HFF-Myc (cell line): ENCODE measurements at places on chromosomes 5 and 9.

DNA sequence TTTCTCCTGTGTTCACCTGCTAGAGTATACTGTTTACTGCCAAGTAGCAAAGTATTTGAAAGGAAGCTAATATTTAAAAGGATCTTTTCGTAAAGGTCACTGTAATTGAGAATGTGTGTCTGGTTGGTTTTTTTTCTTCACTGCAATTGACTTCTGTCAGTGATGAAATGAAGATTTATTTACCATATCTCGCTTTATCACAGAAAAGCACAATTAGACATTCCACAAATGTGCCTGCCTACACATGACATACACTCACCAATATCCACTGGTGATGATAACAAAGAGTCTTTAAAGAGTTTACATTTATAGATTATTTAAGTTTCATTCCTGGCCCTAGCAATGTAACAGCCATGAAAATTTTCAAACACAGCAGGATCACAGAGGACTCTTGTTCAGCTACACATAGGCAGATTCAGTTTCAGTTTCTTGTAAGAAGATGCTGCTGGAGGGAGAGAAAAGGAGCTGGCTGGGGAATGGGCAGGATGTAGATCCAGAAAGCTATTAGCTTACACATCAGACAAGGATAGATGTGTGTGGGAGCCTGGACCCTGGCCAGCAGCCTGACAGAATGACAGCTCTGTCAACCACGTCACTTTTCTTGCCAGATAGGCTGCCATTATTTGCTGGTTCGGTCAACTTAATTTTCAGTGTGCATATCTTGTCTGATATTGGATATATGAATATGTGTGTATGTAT, 104.0 kb downstream of the GDNF start:
- no peak for DNase-seq

- no peak for DNase-seq
Measured at GRCh38 chr5:43421450-43422133, 9.4 kb upstream of the CCL28 start.

GRCh38 chr5:65059681-65060598, 291.2 kb downstream of the CWC27 start:
- DNase-seq, result no peak

- DNase-seq, result no peak
Measured at GRCh38 chr5:1832511-1833250, 31.5 kb downstream of the NDUFS6 start.

GRCh38 chr5:14914623-14915260, 43.2 kb upstream of the ANKH start:
- DNase-seq, result no peak

- no peak for DNase-seq
Measured at GRCh38 chr5:158606233-158606632, 493.5 kb downstream of the EBF1 start.

DNA sequence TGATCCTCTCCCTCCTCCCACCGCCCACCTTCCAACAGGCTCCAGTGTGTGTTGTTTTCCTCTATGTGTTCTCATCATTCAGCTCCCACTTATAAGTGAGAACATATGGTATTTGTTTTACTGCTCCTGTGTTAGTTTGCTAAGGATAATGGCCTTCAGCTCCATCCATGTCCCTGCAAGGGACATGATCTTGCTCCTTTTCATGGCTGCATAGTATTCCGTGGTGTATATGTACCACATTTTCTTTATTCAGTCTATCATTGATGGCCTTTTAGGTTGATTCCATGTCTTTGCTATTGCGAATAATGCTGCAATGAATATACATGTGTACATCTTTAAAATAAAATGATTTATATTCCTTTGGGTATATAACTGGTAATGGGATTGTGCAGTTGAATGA, 80.2 kb upstream of the C5orf63 start:
- no peak for DNase-seq

DNA sequence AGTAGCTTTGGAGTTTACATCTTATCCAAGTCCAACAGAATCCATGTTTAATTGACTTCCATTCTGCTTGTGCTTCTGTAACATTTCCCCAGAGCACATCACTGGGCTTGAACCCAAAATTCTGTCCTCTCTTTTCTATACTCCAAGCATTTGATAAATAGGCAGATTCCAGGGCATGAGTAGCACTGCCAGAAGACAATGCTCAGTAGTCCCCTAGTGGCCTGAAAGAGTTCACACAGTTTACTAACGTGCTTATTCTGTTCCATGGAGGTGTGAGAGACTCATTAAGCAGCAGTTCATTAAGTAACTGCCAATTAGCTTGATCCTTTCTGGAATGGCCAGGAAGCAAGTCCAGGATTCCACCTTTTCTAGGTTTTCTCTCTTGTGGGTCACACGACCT, 9.4 kb upstream of the GABRA6 start:
- DNase-seq, result no peak

GRCh38 chr9:108016446-108016845, 526.9 kb upstream of the KLF4 start:
- no peak for DNase-seq

DNA sequence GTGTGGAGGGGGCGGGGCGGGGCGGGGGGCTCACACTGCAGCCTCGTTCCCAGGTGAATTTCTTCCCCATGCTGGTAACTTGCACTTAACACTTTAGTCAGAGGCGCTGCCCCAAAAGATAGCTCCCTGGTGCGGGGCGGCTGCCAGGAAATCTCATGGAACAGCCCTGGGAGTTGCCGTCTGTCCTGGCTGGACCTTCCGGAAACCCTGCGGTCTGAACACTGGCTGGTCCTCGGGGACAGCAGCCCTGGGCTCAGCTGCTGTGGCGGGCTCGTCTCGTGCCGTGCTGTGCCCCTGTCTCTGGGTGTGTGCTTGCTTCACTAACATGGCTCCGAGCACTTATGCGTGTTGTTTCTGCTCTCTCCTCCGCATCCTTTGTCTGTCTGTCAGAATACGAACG, 25.8 kb downstream of the PTGES2 start:
- no peak for DNase-seq

- no peak for DNase-seq
Measured at GRCh38 chr5:125052584-125052983, 306.1 kb upstream of the ZNF608 start.

DNA sequence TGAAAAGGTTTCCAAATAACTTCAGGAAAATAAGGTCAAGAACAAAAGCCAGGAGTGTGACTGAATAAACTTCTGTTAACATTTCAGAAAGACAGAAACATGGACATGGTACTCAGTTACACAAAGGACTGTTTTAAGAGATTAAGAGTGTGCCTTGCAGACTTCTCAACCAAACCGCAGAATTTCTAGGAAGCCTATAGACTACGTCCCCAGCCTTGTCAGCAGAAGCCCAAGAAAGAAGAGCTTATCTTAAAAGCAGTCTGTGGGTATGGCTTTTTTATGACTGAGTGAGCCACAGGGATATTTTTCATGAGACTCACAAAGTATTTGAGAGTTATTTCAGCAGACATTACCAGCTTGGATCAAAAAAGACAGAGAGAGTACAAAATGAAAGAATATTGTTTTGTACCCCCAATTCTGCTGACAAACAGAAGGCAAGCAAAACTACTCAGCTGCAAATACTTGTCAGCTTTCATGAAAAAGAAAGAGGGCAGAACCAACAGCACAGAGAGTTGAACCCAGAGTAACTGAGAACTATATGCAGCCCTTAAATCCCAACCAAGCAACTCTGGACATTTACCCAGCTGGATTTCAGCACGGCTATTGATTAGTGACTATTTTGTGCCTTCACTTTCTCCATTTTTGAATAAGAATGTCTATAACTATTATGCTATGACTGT, 711.0 kb upstream of the CTNND2 start:
- DNase-seq, result no peak

- no peak for DNase-seq
Measured at GRCh38 chr5:152004095-152004494, 79.4 kb upstream of the GLRA1 start.

DNA sequence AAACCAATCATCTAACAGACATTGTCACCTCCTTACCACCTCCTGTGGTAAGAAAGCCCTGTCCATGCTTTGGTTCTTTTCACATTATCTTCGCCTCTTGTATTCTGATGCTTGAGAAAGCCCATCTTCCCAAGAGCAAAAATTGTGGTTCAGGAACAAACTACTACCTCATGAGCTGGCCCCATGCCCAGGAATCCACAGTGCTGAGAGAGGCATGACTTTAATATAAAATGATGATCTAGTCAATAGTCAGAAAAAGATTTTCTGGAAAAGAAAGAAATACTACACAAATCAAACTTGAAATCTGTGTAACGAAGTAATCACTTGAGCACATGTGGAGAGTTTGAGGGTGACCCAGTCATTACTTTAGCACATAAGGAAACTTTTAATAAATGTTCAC, 94.7 kb downstream of the FGF10 start:
- no peak for DNase-seq

DNA sequence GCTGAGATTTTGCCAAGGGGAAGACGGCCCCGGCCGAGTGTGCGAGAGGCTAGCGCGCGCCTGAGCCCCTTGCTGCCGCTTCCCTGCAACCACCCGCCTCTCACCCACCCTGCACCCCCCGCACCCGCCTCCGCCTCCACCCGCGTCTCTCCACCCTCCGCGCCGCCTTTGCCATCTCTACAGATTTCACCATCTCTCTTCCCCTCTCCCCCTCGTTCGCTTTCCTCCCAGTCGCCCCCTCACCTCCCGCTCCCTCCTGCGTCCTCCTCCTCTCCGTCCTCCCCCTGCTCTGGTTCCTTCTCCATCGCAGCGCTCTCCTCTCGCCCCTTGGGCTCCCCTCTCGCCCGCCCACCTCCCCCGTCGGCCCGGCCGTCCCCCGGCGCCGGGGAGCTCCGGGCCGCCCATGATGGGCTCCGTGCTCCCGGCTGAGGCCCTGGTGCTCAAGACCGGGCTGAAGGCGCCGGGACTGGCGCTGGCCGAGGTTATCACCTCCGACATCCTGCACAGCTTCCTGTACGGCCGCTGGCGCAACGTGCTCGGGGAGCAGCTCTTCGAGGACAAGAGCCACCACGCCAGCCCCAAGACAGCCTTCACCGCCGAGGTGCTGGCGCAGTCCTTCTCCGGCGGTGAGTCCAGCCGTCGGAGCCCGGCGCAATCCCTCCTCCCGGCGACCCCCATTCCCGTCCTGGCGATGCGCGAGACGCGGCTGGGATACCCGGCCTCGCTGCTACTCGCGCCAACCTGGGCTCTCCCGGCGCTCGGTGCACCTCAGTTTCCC, at the start of gene PRDM12:
PRDM12 (plus strand) TSS at position 344 of the 778 bp plus-strand sequence; CDS start at position 404, 60 bp downstream.
- DNase-seq, result no peak

DNA sequence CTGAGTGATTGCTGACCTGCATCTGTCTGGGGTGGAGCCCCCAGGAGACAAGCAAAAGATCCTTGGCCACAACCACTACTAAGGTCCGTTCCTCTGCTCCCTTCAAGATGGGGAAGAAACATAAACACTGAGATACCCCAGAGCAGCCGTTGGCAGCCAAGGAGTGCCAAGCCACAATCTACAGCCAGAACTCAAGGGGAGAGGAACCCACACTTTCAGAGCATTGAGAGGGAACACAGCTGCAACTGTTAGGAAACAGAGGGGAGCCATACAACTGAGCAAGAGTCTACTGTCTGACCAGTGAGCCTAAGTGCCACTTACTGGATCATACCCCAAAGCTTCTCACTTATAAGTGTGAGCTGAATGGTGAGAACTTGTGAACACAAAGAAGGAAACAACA, 44.6 kb upstream of the ADRB2 start:
- DNase-seq, result no peak

- DNase-seq, result no peak
Measured at GRCh38 chr5:178997191-178997590, 2.1 kb upstream of the GRM6 start.
